ENCODE measurements at places on chromosomes 1 and 21.

DNA sequence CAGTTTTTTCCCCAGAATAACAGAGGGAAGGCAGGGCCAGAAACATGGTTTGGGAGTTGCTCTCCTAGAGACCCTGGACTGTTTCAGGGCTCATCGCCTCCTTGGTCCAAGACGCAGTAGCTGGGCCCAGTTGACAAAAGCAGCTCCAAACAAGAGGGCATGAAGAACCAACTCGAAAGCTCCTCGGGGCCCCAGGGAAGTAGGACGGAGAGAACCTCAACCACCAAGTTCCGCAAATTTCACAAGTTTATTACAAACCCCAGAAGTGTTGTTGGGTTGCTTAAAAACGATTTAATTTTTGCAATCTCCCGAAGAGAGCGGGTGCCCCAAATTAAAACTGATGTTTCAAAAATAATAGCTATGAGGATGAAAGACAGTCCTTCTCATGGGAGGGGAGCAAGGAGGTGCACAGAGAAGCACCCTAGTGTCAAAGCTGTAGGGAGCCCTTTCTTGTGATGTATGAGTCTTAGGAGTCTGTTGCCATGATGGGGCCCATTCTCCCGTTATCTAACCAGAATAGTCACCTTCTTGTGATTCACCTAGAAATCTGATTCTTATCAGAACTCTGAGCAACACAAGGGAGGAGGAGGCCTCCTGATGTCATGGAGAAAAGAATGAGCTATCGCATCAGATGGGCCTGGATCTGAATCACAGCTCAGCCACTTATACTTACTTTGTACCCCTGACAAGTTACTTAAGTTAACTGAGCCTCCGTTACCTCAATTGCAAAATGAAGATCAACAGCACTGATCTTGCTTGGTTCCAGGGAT lies 165.7 kb upstream of the IRF2BP2 start:
- DNase-seq = no peak

- DNase-seq = no peak
These were observed 4.7 kb upstream of the NDUFS5 start for GRCh38 chr1:39021426-39021825.

- DNase-seq = no peak
These were observed 187.8 kb upstream of the OLFM3 start for GRCh38 chr1:102184477-102184876.

DNA sequence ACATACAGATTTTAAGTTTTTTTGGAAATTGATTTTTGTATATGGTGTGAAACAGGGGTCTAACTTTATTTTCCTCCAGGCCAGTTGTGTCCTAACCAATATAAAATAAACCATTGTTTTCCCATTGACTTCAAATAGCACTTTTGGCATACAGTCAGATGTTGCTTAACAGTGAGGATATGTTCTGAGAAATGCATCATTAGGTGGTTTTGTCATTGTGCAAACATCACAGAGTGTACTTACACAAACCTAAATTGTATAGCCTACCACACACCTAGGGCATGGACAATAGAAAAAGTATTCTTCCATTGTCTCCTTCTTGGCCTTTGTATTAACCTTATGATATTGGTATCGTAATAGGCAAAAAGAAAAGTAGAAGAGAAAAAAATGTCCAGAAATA lies 37.4 kb upstream of the DISP1 start:
- peak; percentile 33 for DNase-seq

DNA sequence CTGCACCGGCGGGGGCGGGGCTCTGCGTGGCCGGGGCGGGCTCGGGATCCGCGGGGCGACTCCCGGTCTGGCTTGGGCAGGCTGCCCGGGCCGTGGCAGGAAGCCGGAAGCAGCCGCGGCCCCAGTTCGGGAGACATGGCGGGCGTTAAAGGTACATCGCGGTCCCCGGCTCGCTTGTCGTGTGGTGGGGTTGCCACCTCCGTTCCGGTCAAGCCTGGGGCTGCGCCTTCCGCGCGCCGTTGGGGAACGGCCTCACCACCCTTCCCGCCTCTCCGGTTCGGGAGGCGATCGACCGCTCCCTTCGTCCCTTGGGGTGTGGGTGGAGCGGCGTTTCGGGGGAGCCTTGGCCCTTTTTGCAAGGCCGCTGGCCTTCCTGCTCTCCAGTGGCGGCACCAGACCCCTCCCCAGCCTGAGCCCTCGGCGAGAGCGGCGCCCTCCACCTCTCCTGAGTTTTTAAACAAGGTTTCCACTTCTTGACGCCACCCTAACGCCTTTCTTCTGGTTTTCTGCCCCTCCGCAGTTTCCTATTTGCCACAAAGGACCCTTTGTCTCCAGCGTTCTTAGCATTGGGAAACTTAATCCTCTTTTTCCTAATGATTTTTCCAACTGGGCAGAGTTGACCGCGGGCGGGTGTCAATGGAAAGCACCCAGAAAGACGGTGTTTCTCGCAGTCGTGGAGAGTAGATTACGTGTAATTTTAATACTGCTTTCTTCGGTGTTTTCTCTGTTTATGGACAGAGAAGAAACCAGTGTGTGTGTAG lies at the start of the genes LEPR and LEPROT:
LEPR (plus strand) TSS at position 79 of the 761 bp plus-strand sequence. CDS start 144,898 bp downstream, outside the sequence.
LEPROT (plus strand) TSS at position 79 of the 761 bp plus-strand sequence; CDS start at position 136, 57 bp downstream.
- DNase-seq = peak; percentile 75

- DNase-seq = no peak
These were observed 1.0 kb upstream of the TSPEAR start for GRCh38 chr21:44712203-44713028.

All from T47D (cell line).